ENCODE measurements at places on chromosomes 16 and 17.

- DNase-seq = no peak
These were observed 23.5 kb downstream of the POLR3E start for GRCh38 chr16:22320572-22321339.

- DNase-seq = no peak
These were observed 120.0 kb upstream of the HS3ST4 start for GRCh38 chr16:25571712-25572111.

DNA sequence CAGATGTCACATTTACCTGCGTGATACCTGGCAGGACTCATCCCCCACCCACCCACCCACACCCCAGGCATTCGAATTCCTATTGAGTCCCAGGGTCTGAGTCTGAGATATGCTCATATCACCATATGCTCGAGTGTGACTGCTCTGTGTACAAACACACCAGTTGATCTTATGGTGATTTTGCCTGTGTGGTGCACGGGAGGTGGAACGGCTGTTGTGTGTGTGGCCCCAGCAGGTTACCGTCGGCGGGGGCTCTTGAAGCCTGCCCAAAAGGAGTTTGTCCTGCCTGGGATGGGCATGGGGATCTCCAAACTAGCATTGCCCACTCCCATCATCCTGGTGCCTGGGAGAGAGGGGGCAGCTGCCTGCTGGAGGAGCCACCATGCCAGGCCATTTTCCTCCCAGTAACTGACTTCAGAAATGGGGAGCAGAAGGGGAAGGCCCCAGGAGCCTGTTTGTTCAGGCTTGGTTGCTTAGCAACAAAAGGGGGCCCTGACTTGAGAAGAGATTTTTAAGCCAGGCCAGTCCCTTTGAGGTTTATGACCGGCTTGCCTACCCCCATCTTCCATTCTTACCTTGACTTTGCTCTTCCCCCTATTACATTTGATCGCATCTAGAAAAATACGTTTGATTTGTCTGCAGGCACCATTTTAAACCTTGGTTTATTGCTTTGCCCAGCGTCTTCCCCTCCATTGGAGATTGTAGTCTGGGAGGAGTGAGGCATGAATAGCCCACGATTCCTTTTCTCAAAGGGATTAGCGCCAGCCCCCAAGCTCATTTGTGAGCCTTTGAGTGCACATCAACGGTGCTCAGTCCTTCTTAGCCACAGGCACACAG is 217.7 kb downstream of the CCDC182 start:
- DNase-seq = no peak

GRCh38 chr17:80839511-80839941 is 152.1 kb upstream of the CHMP6 start:
- no peak for DNase-seq

GRCh38 chr17:74156878-74157277 is 46.6 kb upstream of the RPL38 start:
- no peak for DNase-seq

DNA sequence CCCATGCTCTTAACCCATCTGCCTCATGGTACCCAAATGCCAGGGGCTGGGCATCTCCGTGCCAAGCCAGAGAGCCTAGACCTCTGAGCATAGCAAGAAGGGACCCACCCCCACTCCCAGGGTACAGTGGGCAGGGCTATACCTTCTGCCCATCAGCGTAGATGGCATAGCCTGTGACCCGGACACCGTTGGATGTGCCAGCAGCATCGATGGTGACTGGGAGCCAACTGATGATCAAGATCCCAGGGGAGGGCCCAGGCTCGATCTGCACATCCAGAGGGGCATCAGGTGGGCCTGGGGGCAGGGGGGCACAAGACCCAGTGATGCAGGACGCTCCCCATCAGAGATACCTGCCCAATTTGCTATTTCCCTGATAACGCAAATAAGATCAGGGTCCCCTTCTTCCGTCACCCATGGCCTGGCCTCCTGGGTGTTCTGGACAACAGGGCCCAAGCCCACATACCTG is 17.1 kb downstream of the TSPOAP1 start:
- DNase-seq = no peak

DNA sequence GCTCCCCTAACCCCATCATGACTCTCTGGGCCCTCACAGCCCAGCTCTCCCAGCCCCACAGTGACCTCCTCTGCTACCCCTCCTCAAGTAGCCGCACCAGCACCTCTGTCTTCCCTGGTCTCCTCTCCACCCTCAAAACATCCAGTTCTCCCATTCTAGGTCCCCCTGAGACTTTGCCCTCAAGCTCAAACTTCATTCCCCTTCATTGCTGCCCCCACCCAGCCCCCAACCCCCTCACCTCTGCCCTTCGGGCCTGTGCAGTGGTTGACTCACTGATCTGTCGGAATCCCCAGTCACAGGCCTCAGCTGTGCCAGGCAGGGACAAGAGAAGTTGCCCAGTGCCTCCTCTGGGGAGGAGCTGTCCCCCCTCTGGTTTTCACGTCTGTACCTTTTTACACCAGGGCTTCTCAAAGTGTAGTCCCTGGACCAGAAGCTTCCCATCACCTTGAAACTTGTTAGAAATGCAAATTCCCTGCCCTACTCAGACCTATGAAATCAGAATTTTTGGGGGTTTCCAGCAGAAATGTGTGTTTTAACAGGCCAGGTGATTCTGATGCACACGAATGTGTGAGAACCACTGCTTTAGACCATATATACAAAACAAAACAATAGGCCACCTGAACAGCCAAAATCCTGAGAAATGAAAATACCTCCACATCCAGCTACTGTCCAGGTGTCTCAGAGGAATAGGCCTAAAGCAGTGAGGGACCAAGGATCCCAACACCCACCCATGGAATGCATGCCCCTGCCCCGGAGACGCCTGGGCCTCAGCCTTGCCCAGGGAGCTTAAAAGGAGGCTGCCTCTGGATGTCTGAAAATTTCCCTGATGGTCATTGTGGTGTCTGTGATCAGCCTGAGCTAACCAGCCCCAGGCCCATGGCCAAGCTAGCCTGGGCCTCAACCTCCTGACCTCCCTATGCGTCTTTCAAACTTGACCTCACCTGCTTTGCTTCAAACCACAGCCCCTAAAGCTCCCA is 853 bp upstream of the DOK4 start:
- DNase-seq = no peak

DNA sequence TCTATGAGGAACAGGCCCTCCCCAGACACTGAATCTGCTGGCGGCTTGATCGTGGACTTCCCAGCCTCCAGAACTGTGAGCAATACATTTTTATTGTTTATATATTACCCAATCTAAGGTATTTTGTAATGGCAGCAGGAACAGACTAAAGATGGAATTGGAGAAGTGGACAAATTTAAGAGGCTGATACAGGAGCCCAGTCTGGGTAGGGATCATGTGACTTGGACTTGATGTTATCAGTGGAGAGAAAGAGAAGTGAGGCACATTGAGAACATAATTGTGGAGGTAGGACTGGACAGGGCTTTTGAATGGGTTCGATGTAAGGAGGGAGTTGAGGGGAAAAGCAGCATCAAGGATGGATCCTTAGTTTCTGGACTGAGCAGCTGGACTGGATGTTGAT is 93.8 kb downstream of the USP31 start:
- DNase-seq = no peak

- no peak for DNase-seq
These were observed 21.0 kb upstream of the SEC14L1 start for GRCh38 chr17:77119668-77120301.

DNA sequence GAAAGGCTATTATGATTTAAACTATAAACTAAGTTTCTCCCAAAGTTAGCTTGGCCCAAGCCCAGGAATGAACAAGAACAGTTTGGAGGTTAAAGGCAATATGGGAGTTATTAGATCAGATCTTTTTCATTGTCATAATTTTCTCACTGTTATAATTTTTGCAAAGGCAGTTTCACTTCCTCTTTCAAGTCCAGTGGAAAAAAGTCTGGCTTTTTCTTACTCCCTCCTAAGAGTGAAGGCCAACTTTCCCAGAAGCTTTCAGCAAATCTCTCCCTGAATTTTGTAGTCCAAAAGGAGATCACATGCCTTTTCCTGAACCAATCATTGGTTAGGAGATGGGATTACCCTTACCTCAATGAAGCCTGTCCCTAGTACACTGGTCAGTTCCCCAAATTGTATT is 9.1 kb upstream of the BLMH start:
- no peak for DNase-seq

Measured in stimulated activated CD8-positive, alpha-beta memory T cell treated with anti-CD3 and anti-CD28 coated beads, Interleukin-2, amount 100 ng/mL, for 1 hour (primary cell).